Ovary (tissue), 10 donors: ENCODE measurements at places on chromosomes 4 and X. TPM values are rescaled to one million over a fixed set of nuclear protein-coding genes. Genes with fewer than 3 reads are reported as not detected.

SPANXD gene
- total RNA-seq: not detected

DNA sequence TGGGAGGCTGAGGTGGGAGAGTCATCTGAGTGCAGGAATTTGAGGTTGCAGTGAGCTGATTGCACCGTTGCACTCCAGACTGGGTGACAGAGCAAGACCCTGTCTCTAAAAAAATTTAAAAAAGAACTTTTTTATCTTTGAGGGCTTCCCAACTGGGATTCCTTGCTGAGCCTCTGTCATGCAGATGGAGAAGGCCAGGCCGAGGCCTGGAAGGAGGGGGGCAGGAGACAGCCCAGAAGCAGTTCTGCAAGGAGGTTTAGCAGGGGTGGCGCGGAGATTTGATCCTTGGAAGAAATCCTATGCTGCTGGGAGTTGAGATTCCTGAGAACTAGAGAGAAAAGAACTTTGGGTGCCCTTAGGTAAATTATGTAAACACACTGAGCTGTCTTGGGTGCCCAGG, 2.5 kb upstream of the ARSD start:
- DNase-seq: no peak

DNA sequence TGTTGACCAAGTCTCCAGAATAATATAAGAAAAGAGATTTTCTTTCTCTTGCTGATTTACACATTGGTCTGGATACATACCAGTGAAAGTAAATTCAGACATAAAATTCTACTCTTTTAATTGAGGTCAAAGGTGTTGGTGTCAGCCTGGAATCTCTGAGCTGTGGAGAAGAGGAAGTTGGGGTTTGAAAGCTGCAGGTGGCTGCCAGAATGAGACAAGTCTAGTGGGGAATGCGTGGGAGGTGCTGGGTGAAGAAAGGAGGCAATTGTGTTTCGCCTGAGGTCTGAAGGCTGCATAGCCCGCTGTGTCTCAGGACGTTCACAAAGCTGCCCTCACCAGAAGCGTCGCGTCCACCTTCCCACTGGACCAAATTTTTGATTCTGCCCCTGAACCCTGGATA, 31.2 kb downstream of the PHEX start:
- DNase-seq: no peak

GRCh38 chrX:110417128-110417527, 58.5 kb downstream of the RTL9 start:
- DNase-seq: no peak

GRCh38 chr4:78298618-78299017, 241.5 kb downstream of the FRAS1 start:
- no peak for DNase-seq

SSX2B gene
- total RNA-seq: not detected

TMPRSS11A gene
- total RNA-seq: not detected

FGFBP2 gene
- 1.4 TPM for total RNA-seq
